ENCODE measurements at places on chromosomes 3 and 15.

DNA sequence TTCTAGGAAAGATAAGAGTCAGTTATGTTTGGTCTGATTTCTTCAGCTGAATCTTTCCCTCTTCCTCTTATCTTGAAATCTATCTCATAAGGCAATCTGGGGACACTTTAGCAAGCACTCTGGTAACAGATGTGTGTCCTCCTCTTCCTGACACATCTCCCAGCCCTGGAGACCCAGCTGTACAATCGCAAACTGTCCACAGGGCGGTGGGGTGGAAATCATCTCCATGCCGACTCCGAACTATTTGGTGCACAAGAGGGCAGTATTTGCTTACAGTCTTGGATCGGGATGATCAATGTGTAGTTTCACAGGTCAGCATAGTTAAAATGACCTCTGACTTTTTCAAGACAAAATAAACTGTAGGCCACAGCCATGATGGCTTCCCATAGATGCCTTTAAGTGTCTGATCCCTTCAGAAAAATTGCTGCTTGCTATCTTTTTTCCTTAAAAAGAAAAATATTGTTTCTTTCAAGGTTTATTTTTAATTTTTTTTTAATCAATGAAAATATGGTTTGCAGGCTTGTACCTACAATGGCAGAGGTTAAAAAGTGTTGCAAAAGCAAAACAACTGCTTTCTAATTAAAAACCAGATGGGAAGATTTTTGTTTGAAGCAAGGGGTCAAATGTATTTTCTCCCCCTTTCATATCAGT is 17.7 kb downstream of the EEFSEC start:
- DNase-seq = peak; percentile 44

DNA sequence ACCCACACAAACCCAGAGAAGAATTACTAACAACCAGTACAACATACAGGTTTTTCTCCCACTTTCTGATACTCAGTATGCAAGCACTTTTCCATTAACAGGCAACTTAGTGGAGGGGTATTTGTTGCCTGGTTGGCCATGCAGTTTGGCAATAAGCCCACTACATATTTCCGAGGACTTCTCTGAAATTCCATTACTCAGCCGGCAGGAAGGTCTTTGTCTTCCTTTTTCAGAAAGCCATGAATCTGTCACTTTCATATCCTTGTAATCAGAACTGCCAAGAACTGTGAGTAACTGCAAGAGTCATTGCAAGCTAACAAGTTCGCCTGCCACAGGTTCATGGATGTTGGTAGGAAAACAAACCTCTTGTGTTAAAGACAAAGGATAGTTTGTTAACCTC is 422.3 kb upstream of the ROBO1 start:
- DNase-seq = peak; percentile 27

DNA sequence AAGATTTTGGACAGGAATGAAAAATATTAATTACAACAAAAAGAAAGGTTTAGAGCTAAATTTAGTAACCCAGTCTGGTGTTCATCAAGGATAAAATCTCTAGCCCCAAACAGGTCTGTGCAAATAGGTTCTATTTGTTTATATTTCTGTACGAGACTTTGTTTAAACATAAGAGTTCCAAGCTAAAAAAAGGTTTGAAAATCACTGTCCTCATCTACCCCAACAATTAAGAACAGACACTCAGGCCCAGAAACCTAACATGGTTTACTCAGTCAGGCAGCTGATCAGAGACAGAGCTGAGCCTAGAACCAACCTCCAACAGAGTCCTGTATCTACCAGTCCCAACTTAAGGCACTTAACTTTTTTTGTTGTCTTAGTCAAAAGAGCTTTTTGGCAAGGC is 49.3 kb downstream of the SNX4 start:
- DNase-seq = no peak

DNA sequence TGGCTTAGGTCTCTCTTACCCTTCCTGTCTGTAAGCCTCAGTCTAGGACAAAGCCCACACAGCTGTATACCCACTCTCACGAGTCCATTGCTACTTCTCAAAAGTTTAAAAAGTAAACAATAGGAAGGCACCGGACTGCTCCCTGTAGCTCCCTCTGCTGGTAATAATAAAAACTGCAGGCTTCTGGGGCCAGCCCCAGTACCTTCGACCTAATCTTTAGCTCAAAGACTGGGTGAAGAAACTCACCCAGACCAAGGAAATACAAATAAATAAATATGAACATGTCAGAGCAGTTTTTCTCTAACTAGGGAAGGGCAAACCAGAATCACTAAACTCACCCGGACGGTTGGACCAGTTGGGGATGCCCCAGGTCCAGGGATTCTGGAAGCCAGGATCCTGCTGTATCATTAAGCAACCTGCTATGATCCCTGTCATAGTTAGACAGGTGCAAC is 5.0 kb downstream of the FAM219B start:
- peak; percentile 10 for DNase-seq

DNA sequence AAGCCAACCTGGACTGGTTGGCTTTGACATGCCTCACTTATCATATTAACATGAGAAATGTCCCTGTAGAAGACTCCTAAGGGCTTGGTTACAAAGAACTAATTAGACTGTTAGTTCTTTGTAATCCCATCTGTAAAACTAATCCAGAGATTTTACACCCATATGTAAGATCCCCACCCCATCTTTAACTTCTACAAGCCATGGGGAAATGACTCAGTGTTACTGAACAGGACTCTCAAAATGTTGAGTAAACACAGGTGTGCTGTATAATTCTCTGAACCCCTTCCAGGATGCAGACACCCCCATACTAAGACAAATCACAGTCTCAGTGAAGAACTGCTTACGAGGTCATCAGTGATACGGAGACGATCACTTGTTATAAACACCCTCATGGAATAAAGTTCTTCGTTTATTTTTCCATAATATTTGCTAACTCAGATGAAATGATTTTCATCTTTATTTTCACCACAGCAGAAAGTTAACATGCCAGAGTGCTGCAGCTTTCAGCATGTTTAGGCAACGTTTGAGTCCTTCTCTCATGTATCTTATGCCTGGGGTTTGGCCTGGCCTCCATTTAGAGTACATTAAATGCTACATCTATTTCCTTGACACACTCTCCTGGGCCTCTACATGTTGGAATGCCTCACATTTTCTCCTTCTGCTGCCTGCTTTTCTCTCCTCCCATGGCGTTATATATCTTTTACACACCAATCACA is 55.3 kb upstream of the LEKR1 start:
- no peak for DNase-seq

DNA sequence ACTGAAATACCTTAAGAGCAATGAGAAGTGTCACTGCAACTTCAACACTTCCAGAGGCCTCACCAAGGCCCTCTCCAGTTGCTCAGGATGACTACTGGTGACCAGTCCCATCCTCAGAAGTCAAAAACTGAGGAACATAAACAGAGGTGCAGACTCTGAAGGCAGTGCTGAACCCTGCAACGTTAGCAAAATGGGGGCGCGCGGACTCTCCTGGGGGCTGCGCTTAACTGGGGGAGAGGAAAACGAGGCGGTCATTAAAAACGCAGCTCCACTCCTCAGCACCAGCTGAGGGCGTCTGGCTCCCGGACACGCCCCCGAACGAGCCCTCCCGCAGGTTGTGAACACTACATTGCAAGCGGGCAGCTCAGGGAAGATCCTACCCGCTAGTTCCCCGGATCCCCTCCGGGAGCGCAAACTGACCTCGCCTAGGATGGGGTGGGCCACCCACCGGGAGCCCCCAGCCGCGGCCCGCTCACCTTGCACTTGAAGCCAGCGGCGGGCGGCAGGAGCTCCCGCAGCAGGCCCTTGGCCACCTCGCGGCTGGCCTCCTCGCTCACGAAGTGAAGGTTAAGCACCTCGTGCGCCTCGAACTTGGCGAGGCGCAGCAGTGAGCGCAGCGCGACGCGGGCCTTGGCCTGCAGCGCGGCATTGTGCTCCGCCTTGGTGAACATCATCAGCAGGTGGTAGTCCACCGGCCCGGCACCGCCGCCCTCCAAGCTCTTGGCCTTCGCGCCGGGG is 711 bp downstream of the XXYLT1 start:
- no peak for DNase-seq

DNA sequence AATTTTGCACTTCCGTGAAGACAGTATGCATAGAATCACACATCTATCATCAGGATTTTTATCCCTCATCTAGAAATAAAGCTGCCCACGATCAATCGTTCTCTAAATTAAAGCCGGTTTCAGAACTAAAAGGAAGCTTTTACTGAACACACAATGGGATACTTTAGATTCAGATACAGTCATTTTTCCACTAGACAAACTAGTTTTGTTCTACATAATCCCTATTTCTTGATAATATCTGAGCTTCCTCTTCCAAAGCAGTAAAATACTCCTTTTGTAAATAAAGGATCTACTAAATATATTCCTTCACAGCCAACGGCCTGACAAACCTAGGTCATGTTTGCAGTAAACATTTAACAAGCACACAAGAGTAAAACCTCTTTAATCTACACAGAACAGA is 2.0 kb upstream of the GANC start:
- no peak for DNase-seq

- no peak for DNase-seq
Observed at GRCh38 chr3:2262204-2262603, 163.5 kb downstream of the CNTN4 start.

DNA sequence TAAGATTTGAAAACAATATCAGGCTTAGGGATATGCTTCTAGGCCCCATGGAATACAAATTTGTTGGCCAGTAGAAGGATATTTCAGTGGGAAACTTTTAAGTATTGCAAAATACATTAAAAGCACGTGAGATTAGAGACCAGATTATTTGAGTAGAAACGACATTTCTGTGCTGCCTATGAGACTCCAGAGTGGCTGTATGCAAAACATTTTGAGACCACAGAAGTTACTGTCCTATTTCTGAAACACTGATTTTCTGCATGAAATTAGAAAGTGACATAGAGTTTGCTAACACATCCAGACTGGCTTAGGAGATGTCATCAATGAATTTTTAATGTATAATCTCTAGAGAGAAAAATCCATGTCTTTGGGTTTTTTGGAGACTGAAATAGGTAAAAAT is 99.8 kb downstream of the KCNH8 start:
- DNase-seq = no peak

DNA sequence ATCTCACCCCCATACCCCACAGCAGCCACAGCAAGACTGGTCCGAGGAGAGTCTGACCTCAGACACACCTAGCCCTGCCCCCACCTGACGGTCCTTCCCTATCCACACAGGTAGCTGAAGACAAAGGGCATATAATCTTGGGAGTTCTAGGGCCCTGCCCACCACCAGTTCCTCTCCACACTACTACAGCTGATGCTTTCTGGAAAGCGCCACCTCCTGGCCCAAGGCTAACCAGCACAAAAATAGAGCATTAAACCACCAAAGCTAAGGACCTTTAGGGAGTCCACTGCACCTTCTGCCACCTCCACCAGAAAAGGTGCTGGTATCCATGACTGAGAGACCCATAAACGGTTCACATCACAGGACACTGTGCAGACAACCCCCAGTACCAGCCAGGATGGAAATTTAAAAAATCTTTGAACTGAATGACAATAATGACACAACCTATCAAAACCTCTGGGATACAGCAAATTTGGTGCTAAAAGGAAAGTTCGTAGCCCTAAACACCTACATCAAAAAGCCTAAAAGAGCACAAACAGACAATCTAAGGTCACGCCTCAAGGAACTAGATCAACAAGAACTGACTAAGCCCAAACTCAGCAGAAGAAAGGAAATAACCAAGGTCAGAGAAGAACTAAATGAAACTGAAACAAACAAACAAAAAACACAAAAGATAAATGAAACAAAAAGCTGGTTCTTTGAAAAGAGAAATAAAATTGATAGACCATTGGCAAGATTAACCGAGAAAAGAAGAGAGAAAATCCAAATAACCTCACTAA is 122.1 kb upstream of the TPRG1 start:
- no peak for DNase-seq

GRCh38 chr3:108251265-108251664 is 29.0 kb upstream of the IFT57 start:
- DNase-seq = no peak

DNA sequence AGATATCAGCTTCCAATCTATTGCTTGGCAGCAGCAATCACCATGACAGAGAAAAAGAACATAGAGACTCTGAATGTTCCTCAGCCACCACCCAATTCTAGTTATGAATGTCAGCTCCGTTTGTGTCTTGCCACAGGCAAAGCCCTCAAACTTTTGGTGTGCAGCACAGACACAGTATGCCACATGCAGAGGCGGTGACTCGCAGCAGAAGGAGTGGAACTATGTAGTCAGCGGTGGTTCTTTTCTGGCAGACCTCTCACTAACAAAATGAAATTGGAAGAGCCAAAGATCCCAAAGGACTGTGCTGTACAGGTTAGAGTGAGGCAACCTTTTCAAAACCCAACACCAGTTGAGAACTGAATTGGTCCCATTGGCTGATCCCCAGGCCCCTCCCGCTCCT is 220.9 kb downstream of the SLC9A9 start:
- DNase-seq = no peak

DNA sequence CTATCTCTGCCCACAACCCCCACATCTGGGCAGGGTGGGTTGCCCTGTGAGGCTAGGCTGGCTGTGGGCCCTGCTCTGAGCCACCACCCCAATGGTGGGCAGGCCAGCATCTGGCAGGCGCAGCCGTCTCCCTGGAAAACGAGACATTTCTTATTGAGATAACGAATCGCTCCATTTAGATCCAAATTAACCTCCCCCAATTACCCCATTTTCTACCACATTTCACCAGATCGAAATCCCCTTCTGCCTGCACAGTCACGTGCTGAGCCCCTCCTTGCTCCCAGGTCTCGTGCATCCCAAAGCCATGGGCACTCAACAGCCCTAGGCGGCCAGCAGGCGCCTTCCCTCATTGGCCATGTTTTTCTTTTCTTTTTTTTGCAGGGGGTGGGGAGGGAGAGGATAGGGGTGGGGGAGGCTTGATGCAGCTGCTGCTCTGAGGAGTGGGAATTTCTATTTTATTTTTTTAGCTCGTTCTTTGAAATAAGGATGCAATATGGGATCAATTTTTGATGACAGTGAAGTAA is 53.0 kb upstream of the TMEM115 start:
- DNase-seq = no peak

GRCh38 chr3:125168711-125169393 is 43.7 kb downstream of the SLC12A8 start:
- no peak for DNase-seq

DNA sequence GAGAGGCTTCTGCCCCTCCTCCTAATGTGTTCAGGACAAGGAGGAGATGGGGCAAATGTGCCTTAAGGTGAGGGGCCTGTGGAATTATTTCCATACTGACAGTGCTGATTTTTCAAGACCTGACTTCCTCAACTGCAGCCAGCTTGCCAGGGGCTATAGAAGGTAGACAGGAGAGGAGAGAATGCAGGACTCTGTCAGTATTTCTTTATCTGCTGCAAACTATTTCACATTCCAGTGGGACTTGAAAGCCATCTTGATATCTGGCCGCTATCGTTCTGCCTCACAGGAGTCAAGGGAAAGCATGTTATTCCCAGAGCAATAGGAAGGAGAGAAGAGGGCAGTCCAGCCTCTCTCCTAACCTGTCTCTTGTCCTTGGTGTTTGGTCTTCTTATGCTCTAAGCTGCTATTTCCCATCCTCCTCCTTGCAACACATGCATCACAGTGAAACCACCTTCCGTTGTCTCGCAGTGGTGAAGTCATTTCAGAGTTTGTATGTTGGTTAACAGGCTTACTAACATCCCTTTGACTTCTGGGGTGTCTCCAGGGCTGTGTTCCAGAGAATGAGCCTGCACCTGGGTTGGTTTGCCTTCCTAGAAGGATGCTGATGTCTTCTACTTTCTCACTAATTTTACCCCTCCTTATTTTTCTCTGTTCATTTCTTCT is 95.1 kb upstream of the MRPS22 start:
- DNase-seq = no peak
